ENCODE measurements at places on chromosomes 1 and 21.
A peak's percentile ranks its signal among the peaks of the same experiment; 100 is the strongest.

- DNase-seq, result no peak
These were observed 12.6 kb downstream of the TRIM46 start for GRCh38 chr1:155186067-155186793.

DNA sequence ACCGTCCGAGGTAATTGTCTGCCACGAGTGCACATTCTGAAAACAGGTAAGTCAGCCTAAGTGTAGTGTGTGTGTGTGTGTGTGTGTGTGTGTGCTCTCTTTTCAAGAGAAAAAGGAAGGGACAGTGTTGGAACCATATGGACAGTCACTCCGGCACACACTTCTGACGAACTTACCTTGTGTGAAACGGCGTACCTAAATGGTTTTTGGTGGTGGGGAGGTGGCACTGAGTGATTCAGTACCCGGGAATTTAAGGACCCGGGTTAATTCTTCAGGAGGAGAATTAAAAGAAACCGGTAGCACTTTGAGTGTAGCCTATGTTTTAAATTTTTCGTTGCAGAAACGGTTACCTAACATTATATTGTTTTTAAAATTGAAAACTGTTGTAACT lies 286 bp downstream of the ODR4 start:
- DNase-seq, result no peak

GRCh38 chr1:83029050-83029449 lies 969.9 kb downstream of the TTLL7 start:
- no peak for DNase-seq

- DNase-seq, result no peak
These were observed 5.1 kb upstream of the TTC34 start for GRCh38 chr1:2806591-2806990.

GRCh38 chr1:206925106-206925736 lies 3.5 kb upstream of the FCMR start:
- DNase-seq, result no peak

DNA sequence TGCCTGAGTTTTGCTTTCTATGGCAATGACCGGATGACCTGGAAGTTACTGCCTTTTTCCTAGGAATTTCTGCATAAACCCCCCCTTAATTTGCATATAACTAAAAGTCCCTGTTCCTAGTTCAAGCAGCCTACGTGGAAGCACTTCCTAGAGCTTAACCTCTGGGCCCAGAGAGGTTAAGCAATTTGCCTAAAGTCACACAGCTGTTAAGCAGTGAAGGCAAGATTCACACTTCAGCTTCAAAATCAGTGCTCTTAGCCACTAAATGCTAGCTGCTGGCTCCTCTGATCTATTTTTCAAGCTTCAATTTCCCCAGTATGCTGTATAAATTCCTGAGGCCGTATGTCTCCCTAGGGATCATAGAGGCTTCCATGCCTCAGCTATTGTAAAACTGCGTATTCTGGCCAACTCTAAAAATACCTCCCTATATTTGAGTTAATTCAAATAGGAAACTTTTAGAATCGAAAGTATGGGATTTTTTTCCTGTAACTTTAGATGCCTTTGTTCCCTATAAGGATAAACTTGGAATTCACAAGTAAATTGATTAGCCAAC lies 53.1 kb upstream of the CD5L start:
- no peak for DNase-seq

DNA sequence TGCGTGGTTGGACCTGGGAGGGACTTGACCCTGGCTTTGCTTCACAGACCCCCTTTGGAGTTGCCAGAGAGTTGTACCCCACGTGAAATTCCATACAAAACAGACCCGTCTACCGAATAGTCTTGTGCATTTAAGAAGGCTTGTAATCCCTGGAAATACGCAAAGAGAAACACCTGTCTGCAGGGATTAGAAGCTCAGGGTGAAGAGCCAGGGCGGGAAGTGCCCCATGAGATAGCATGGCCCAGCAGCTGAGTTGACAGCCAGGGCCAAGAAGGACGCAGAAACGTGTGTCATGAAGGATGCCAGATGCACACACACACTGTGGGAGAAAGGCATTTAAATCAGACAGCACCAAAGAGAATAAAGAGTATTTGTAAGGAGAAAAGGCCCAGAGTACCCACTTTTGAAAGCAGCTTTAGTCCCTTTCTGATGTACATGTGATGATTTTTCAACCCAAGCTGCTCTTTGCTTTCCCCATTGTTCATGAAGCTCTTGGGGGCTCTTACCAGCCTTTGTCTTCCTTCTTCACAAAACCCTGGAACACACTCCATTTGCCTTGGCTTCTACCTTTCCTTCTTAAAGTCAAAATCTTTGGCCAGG lies 46.6 kb downstream of the PCP4 start:
- no peak for DNase-seq

DNA sequence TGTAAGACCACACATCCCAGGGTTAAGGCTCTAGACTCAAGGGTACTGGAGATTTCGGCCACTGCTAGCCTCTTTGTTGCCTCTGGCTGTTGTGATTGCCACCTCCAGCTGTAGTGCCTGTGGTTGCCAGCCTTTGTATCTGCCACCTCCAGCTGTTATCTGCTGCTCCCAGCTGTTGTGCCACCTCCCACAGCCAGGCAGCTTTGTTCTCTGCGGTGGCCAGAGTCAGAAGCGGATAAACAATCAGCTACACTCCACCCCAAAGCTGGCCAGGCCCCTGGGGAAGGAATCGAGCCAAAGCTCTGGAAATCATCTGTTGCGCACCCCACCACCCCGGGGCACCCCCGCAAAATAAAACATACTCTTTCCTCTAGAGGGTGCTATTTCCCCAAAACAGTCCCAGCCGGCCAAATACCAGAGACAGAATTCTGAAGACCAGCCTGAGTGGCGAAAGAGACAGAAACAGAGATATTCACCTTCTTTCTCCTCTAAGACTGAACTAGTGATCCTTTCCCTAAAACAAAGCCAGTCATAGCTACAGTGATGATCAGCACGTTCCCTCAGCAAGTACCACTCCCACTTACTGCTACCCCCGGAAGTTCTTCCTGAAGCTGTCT lies 14.8 kb upstream of the PIGM start:
- DNase-seq, result peak; percentile 17

GRCh38 chr21:16285605-16286126 lies 555.9 kb downstream of the USP25 start:
- DNase-seq, result no peak

GRCh38 chr1:58576727-58577653 lies at the start of gene TACSTD2:
Gene TACSTD2, minus strand, starts transcription at chr1:58577252. Its CDS starts 96 bp downstream, at chr1:58577156.
- DNase-seq, result no peak

- DNase-seq, result no peak
These were observed 180.6 kb downstream of the COL24A1 start for GRCh38 chr1:85975912-85976371.

GRCh38 chr1:203103216-203103615 lies 17.4 kb upstream of the MYOG start:
- no peak for DNase-seq

GRCh38 chr21:44478801-44479167 lies 23.5 kb downstream of the LRRC3 start:
- no peak for DNase-seq

DNA sequence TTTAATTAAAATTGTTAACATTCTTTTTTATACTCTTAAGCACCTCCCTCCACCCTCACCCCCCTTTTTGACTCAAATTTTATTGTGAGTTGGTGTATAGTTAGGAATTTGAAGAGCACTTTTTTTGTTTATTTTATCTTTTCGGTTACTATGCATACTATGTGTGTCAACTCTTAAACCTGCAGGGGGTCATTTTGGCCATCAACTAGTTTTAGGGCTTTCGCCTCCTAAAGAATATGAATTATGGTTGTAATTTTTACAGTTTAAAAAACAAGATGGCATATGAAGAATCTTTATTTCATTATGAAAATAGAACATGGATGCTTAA lies 9.7 kb downstream of the BACH1 start:
- no peak for DNase-seq

DNA sequence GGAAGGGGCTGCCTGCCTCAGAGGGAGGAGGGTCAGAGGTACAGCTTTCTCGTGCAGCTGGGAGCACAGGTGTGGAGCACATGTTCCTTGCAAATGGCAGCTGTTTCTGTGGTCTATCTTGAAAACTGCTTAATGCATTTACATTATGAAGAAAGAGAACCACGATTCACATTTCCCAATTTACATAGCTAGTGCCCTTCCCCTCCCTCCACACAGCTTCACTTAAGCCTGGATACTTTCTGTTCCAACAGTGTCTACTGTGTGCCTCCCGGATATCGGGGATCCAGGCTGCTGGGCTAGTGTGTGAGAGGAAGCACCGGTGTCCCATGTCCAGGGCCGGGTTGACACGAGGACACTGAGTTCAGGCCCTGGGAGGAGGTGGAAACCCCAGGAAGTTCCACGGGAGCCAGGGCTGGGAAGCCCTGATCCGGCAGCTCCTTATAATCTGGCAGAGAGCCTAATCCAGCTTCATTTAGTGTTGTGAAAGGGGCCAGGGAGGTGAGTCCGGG lies 31.6 kb downstream of the TMCC2 start:
- DNase-seq, result no peak

GRCh38 chr1:30331415-30332065 lies 391.8 kb downstream of the MATN1 start:
- DNase-seq, result no peak

- DNase-seq, result no peak
These were observed 172.7 kb downstream of the RASAL2 start for GRCh38 chr1:178266619-178267066.

GRCh38 chr1:203216274-203217138 lies 13.0 kb downstream of the CHIT1 start:
- DNase-seq, result peak; percentile 20

- no peak for DNase-seq
These were observed 13.1 kb upstream of the VAMP4 start for GRCh38 chr1:171754971-171755370.

DNA sequence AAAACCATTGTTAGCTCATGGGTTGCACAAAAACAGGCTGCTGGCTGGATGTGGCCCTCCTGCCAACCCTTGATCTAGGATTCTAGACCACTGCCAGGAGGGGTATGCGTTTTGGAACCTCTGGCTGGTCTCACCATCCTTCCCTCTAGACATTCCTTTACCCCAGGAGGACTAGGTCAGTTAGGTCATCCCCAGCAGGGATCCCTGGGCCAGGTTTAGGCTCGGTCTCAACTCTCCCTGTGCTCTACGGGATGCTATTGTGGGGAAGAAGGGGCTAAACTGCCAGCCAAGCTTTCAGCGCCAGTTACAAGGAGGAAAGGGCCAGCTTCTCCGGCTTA lies 22.7 kb downstream of the SLC2A1 start:
- DNase-seq, result no peak

DNA sequence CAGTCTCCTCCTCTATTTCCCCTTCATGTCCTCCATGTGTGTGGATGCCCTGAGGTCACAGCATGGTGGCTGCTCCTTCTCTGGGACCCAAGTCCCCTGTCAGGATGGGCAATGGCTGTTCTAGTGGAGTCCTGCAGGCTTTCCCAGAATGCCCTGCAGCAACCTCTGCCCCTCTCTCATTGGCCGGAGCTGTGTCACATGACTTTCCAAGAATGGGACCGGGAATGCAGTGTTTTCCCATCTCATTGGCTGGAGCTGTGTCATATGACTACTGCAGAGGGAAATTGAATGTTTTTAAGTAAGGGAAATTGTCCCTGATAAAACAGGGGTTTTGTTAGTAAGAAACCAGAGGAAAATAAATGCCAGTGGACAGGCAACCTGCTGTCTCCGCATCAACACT lies 365.9 kb downstream of the PTPRU start:
- DNase-seq, result no peak

DNA sequence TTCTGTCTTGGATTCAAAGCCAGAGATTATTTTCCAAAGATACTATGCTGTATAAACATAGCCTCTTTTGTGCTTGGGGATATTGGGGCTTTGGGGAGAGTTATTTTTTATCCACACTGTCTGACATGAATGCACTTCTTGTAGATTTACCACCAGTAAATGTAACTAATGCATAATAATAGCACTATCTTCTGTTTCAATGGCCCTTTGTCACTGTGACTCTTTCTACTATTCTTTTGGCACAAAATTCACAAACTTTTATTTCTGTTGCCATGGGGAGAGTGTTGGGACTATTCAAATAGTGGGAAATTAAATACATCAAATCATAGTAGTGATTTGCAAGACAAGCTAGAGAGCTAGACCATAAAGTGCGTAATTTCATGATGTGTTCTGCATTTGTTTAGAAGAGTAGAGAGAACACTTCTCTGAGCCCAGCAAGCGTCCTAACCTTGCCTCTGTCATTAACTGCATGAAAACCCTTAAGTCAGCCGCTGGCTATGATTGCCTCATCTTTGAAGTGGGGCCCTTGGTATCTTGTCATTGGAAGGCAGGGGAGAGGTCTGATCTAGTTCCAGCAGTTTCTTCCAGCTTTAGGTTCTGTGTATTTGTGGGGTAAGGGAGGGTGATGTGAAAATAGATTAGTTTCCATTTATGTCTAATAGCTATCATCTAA lies 154.4 kb downstream of the HHAT start:
- DNase-seq, result no peak

DNA sequence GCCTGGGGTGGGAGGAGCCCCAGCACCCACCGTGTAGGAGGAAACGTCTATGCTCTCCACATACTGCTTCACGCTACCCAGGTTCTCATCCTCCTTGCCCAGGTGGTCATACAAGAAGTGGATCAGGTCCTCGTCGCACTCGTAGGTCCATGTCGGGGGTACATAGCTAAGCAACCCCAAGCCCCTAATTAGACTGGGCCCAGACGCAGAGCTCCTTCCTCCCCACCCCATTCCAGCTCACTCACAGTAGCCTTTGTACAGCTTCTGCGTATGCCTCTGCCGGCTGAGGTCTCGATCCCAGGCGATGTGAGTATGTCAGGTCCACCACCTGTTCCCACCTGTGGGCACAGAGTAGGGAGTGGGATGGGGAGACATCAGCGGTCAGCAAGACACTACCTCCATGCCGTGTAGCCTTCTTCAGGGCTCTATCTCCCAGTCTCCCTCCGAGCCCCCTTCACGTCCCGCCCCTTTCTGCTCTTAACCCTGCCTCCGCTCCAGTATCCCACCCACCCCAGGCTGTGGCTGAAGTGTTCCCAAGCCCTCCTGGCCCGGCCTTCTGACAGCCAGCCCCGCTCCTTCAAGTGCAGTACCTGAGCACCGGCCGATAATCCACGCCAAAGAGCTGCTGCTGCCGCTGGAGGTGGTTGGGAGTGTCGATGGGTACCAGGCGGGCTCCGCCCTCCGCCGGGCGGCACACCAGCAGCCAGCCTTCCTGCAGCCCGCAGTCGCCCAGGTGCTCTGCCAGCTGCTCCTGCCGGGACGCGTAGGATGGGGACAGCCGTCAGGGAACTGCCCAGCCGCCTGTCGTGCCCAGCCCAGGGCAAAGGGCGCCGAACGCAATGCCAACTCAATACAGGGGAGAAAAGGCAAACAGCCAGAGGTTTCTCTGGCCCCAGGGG lies 919 bp downstream of the HECTD3 start:
- no peak for DNase-seq

DNA sequence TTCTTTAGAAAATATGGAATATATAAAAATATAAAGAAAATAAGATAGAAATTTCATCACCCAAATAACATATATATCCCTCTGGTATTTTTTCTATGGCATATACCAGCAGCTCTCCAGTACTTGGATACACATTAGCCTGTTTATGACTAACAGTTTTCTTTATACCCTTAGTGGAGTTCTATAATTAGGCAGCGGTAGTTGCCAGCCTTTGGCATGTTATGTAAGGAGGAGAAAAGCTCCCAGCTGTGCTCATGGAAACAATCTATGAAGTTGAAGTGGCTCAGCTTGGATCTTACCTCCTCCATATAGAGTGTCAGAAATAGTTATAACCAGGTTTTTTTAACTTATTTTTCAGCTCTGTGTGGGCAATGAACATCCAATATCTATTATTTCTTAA lies 1636.8 kb downstream of the AMY1C start:
- DNase-seq, result no peak

- DNase-seq, result no peak
These were observed at the start of gene B3GALT2 for GRCh38 chr1:193185901-193186731. Gene B3GALT2, minus strand, starts transcription at chr1:193186613. Its CDS starts 5,051 bp downstream, at chr1:193181562.

All from stimulated activated CD4-positive, alpha-beta T cell treated with anti-CD3 and anti-CD28 coated beads, TNF-alpha, amount 100 ng/mL, for 24 hours (primary cell).